ENCODE measurements at places on chromosomes 5 and 9.

- DNase-seq, result no peak
These were observed 5.7 kb upstream of the MTAP start for GRCh38 chr9:21796768-21797167.

DNA sequence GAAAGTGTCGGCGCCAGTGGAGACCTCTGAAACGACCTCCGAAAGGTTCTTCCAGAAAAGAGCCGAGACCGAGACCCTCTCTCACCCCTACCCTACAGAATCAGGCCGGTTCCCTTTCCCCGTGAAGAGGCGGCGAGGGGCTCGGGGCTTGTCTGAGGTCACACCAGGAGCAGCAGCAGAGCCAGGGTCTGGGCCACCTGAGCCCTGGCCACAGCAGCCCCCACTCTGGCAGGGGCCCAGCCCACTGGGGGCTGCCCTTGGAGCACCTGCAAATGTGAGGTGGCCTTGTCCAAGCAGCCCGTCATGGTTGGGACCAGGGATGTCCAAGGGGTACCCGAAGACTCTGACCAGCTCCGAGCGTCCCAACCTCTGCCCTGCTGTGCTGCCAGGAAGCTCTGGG is 9.2 kb downstream of the AGPAT2 start:
- no peak for DNase-seq

DNA sequence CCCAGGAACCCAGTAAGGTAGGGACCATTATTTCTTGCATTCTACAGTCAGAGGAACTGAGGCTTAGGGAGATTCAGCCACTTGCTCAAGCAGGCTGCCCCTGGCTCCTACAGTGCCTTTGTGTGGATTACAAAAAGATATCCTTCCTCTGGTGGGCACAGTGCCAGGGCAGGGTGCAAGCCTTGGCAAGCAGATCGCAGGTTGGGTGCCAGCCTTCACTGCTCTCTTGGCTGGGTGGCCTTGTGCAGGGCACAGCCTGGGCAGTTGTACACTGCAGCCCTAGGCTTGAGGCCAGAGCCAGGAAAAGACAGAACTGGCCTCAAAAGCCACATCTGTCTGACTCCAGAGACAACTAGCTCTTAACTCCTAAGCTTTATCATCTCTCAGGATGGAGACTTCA is 15.0 kb downstream of the DOCK2 start:
- no peak for DNase-seq

DNA sequence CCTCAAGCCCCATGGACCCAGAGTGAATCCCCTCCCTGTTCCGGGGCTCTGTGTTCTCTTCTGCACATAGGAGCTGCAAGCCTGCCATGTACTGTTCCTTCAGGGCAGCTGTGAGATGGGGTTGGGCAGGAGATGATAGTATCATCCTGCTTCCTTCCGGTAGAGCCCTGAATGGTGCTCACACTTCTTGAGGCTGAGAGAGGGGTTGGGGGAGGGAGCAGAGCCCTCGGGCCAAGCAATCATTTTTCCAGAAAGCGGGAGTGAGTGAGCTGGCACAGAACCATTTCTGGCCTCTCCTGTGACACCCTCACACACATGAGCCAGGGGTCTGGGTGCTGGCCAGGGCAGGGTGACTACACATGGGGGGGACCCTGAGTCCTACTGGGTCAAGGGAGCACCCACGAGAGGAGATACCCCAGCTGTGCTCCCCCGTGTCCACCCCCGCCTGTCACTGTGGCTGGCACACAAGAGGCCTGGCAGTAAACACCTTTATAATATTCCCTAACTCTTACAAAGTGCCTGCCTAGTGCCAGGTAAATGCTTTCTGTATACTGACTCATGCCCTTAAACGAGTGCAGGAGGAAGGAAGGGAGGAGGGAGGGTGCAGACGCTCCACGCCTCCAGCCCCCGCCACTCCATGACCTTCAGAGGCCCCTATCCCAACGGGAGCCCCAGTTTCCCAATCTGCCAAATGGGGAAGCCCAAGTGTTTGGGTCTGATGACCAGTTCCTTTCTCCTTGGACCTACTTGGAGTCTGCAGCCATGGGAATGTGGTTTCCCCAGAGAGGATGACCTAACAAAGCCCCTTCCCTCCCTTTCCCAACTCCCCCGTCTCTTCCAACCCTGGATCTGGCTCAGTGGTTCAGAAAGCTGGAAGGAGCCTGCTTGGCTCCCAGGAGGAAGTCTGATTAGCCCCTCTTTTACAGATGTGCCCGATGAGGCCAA is 15.5 kb downstream of the AKNA start:
- DNase-seq, result peak; percentile 17

DNA sequence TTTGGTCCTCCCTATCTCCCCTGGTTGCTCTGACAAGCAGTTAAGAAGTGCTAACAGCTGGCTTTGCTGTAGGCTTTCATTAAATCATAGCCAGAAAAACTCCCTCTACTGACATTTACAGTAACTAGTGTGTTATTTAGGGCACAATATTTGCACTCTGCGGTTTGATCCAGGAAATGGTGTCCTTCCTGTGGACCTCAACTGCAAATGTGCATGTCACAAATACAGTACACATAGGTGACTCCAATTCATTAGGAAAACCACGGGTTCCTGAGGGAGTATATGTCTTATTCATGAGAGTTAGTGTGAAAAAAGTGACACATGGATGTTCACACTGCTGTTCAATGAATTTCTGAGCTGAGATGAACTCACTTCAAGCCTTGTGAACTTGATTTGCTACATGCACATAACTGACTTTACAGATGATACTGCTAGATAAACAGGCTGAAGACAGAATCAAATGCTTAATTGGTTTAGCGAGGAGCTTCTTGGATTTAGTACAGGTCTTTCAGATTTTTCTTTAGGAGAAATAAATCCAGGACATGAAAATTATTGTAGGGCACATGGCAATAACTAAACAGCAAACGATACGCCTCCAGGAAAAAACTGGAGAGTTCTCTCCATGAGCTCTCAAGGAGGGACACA is 281.5 kb downstream of the EFNA5 start:
- DNase-seq, result no peak

- DNase-seq, result no peak
These were observed 5.1 kb downstream of the PNPLA7 start for GRCh38 chr9:137545123-137545522.

DNA sequence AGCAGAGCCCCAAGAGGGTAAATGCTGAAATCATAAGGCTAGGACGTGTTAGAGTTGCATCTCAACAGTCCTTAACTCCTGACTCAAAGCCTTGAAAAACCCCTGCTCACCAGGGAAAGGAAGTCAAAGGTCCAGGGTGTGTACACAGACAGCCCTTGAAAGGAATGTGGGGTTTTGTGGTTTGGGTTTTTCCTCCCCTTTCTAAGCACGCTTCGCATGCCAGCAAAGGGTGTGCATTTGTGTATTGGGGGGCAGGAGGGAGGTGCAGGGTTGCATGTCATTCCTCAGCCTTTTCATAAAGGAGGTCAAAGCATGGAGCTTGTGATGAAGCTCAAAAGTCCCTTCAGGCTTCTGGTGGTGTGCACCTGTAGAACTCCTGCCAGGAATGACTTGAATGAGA is 17.3 kb upstream of the XPA start:
- no peak for DNase-seq

DNA sequence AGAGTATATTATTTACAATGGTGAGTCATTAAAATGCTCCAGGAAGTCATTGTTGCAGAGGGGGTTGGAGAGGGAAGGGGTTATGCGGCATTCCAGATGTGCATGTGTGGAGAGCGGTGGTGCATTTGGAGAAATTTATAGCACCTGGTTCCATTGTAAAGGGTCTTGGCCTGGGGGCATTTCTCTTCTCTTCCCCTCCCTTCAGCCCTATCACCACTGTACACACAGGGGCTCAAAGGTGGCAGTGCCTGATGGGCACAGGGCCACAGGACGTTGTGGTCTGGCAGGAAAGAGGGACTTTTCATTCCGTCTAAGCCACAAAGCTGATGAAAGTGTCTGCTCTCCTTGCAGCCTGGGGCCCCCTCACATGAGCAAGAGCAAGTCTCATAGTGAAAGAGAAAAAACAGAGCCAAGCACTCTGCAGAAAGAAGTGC is 442.4 kb upstream of the ZNF462 start:
- no peak for DNase-seq

- DNase-seq, result no peak
These were observed at the start of gene CTSL for GRCh38 chr9:87725900-87726709. TSS of gene CTSL (plus strand) at chr9:87726119. CDS start at chr9:87727604, 1,485 bp downstream.

GRCh38 chr5:178630475-178630930 is 3.7 kb upstream of the CLK4 start:
- DNase-seq, result no peak

DNA sequence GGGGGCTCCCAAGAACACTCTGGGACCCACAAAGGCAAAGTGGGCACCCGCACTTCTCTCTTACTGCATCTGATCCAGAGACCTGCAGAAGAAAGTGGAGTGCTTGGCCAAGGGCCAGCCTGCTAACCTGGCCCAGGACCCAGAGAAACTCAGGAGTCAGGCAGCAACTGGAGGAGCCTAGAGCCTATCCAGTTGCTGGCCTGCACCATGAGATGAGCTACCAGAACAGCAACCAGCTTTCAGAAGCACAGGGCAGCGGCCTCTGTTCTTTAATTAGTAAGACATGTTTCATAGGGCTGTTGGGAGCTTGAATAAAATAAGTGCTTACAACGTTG is 298.3 kb downstream of the GADD45G start:
- no peak for DNase-seq

- DNase-seq, result no peak
These were observed 315.0 kb upstream of the PIK3R1 start for GRCh38 chr5:67900514-67900913.

DNA sequence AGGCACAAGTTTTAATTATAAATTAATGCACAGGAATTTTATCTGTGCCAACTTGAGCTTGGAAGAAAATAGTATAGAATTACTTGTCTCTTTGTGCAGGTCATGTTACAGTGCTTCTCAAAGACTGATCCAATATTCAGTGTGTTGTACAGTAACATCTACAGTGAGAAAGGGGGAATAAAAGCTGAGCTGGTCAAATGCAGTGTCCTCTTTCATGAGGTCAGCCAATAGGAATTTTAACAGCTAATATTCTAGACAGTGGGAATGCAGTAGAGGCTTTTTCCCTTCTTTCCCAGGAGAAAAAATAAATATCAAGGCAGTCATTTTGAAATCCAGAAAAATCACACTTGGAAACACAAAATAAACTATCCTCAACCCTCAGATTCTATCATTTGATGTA is 95.7 kb upstream of the ITGA1 start:
- no peak for DNase-seq

- DNase-seq, result no peak
These were observed 1279.1 kb upstream of the WWC1 start for GRCh38 chr5:167012123-167013034.

DNA sequence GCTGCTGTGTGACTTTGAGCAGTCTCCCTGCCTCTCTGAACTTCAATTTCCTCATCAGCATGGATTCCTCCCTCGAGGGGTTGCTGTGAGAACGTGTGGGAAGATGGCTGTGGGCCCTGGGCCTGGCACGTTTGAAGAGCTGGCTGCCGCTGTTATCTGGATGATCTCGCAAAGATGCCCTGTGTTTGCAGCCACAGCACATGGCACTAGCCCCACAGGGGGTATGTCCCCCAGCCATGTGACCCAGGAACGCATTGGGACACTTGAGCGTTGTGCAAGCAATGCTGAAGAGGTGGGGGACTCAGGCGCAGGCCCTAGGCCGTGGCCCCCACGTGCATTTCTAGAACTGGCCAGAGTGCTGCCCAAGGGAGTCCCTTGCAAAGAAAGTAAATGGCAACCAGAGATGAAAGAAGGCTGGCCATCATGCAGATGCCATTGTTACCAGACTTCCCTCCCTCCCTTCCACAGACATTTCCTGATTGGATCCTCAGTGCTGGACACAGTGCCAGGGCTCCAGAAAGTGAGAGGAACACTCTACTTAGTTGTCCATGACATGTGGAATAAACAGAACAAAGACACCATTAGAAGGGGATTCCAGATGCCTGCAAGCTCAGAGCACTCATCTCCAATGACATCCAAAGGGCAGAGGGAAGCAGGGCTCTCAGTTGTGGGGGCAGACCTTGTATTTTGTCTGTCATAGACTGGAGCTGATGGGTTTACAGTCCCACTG is 65.1 kb upstream of the NEURL1B start:
- DNase-seq, result no peak

DNA sequence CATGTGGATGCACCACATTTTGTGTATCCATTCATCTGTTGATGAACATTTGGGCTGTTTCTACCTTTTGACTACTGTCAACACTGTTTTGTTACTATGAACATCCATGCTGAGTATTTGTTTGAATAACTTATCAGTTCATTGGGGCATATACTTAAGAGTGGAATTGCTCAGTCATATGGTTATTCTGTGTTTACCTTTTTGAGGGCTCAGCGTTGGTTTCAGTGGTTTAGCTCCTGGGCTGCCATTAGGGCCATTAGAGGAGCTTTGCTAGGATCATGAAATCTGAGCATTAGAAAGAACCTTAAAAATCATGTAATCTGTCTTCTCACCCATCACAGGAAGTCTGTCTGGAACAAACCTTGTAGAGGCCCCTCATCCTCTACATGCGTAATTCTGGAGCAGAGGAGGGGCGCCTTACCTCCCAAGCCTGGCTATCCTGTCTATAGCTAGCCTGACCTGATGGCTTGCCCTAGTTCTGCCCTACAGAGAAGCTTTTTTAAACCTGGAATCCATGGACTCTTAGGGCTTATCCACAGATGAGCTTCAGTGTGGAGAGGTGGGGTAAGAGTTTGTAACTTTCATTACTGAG is 92.9 kb downstream of the PDZD2 start:
- DNase-seq, result no peak

DNA sequence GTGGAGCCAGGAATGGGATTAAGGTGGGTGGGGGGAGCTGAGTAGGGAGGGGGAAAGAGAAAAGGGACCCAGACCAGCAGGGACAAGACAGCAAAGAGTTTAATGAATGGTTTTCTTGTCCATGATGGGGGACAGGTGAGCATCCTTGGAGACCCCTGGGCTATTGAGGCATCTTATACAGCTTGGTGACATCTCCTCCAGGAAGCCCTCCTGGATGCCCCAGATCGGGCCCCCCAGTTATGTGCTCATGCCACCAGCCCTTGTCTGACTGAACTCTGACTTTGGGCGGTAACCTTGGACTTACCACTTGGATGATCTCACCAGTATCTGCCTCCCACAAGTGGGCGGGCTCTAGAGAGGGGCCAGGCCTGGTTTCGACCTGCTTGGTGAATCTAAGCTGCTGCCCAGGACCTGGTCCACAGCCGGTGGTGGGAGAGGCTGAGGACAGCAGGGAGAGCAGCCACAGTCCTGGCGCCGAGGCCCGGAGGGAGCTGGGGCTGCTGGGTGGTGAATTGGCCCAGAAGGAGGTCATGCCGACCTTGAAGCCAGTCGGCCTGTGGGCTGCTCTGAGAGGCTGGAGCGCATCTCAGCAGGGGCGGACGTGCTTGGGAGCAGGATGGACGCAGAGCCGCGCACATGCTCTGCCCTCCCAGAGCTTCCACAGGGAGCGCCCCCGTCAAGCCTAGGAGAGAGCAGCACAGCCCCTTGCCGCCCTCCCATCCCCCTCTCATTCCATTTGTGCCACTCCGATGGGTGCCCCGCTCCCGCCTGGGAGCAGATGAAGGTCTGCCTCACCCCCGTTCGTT is 36.2 kb downstream of the UNC5A start:
- no peak for DNase-seq
